ENCODE measurements at places on chromosomes 3 and 15. TPM values are rescaled to one million over a fixed set of nuclear protein-coding genes. Genes with fewer than 3 reads are reported as not detected.

DNA sequence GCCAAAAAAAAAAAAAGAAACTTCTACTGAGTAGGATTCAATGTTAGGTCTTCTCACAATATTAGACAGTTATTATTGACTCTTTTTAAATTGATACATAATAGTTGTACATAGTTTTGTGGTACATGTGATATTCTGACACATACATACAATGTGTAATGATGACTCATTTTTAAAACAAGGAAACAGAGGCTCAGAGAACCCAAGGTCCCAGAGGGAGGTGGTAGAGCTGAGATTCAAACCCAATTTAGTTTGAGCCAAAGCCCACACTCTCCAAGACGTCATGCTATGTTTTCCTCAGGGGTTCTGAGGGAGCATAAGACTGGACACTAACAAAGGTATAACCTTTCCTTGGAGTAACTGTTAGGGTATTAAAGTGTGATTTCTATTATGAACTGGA, 40.6 kb downstream of the MYO5C start:
- H3K27me3 ChIP-seq = no peaks in the 10 kb centered on the region
- no peaks in the 10 kb centered on the region for H3K36me3 ChIP-seq
- no peaks in the 10 kb centered on the region for H3K4me1 ChIP-seq
- DNase-seq = no peak

DNA sequence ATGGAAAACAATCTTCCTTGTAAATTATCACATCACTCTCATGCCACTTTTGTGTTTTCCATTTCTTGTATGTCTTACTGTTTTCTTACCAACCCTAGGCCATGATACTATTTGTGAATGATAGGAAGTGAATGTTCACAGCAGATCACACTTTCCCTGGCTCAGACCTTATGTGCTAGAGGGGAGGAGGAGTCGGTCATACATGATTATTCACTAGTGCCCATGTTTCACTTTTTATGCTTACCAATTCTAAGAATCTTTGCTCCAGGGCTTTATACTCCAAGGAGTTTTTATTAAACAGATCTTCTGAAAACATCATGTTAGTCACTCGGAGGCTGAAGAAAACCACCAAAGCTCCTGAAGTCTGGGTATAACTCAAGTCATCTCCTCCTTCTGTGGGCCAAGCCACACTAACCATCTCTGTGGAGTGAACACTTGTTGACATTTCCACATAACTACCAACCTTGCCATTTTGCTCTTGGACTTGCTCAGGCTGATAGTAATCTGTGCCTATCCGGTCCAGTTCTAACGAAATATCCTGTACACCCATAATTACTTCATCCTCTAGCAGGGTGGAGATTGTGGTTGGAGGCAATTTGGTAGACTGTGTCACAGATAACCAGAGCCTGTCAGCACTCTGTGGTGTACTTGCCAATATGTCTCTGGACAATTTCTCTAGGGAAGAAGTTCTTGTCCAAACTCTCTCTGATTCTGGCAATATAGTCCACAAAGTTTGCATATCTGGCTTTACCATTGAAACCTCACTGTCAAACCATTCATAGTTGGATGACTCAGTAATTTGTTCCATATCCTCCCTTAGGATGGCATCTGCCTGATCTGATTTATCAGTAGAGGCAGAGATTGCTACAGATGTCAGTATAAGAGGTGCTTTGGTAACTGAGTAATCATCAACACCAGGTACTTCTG, 76.8 kb downstream of the IMPG2 start:
- no peak overlapping the region for H3K4me3 ChIP-seq
- H3K4me1 ChIP-seq = no peaks in the 10 kb centered on the region
- no peak for DNase-seq
- no peaks in the 10 kb centered on the region for H3K27me3 ChIP-seq
- H3K36me3 ChIP-seq = no peaks in the 10 kb centered on the region
- no peak overlapping the region for H3K27ac ChIP-seq

The GOLGA6L7 gene
- not detected for total RNA-seq

DNA sequence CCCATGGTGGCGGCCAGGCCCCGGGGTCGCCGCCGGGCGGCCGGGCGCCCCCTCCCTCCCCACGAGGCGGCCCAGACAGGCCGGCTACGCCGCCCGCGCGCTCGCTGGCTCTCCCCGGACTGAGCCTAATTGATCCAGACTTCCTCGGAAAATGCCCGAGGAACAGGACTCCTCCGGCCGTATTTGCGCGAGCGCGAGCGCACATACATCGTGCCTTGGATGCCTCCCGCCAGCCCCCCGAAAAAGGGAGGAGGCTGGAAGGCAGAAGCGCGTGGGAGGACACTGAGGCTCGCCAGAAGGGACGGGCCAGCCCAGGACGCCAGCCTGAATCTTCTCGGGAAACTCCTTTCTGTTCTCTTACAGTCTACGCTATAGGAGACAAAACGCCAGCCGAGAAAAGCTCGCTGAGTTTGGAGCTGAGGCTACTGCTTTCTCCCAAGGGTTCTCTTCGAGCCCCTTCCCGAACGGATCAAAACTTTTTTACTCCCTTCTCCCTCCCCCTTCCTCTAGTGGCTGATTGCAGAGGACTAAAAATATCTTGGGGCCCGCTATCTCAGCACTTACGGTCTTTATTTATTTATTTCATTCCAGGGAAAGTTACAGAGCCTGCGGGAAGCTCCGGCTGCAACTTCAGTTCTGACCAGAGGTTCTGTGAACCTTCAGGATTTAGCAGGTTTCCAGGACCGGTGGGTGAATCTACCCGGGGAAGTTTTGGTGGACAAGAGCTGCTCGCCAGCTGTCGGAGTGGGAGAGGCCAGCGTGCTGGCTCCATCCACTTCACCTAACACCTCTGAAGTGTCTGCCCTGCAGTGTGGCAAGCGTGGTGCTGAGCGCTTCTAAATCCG, at the start of gene PDZRN3:
TSS of gene PDZRN3 (minus strand) at position 121 of the 845 bp plus-strand sequence.
- peaks cover 16% of the 10 kb centered on the region for H3K4me1 ChIP-seq
- peak within 1 kb of the TSS; percentile 34 for H3K4me3 ChIP-seq
- no peak within 1 kb of the TSS for H3K27ac ChIP-seq
- no peaks in the 10 kb centered on the region for H3K36me3 ChIP-seq
- no peaks in the 10 kb centered on the region for H3K27me3 ChIP-seq

The TGM5 gene
- not detected for total RNA-seq

GRCh38 chr3:191296041-191296541, 33.1 kb upstream of the CCDC50 start:
- H3K4me3 ChIP-seq = no peak overlapping the region
- no peak overlapping the region for H3K27ac ChIP-seq
- no peaks in the 10 kb centered on the region for H3K4me1 ChIP-seq
- no peaks in the 10 kb centered on the region for H3K36me3 ChIP-seq

The ZBBX gene
- total RNA-seq = not detected

GRCh38 chr3:153431076-153431475, 269.1 kb downstream of the RAP2B start:
- H3K27ac ChIP-seq = no peak overlapping the region
- no peaks in the 10 kb centered on the region for H3K27me3 ChIP-seq
- H3K4me3 ChIP-seq = no peak overlapping the region
- H3K4me1 ChIP-seq = no peaks in the 10 kb centered on the region

DNA sequence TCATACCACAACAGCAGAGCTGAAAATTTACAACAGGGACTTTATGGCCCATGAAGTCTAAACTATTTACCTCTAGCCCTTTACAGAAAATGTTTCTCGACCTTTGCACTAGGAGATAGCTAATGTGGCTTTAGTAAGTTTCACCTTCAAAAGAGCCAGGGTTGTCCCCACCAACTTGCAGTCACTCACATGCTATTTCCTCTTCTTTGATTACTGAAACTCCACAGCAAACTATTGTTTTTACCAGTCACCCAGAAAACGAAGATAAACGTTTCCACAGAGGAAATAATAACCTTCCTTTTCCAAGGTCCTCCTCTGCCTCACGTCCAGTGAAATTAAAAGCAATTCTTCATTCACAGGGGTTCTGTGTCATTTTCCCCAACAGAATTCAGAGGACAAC, 48.2 kb downstream of the WWTR1 start:
- no peaks in the 10 kb centered on the region for H3K36me3 ChIP-seq
- H3K27me3 ChIP-seq = no peaks in the 10 kb centered on the region
- H3K27ac ChIP-seq = peak overlapping the region; percentile 71
- H3K4me3 ChIP-seq = no peak overlapping the region
- no peaks in the 10 kb centered on the region for H3K4me1 ChIP-seq

DNA sequence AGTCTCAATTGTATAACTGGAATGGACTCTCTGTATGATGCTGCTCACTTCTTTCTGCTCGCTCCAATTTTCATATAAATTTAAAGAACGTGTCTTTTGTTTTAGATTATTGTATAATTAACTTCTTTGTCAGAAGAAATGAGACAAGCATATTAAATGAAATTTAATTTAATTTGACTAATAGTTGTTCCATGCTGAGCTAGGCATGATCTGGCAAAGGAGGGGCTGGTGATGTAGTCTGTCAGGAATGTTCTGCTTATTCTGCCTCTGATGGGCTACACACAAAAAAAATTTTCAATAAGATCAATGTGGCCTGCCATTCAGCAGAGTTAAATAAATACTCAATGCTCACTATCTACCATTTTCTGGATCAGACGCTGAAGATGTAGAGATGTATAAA, 208.4 kb upstream of the CD96 start:
- no peak overlapping the region for H3K4me3 ChIP-seq
- DNase-seq = no peak
- H3K4me1 ChIP-seq = no peaks in the 10 kb centered on the region
- H3K27ac ChIP-seq = no peak overlapping the region
- H3K36me3 ChIP-seq = no peaks in the 10 kb centered on the region

The ZNF717 gene
- total RNA-seq = 5.0 TPM

GRCh38 chr15:91688811-91689210, 164.7 kb upstream of the SLCO3A1 start:
- no peak overlapping the region for H3K27ac ChIP-seq
- H3K4me3 ChIP-seq = no peak overlapping the region
- H3K4me1 ChIP-seq = no peaks in the 10 kb centered on the region
- H3K36me3 ChIP-seq = no peaks in the 10 kb centered on the region

The DYNLT2B gene
- 1.0 TPM for total RNA-seq

DNA sequence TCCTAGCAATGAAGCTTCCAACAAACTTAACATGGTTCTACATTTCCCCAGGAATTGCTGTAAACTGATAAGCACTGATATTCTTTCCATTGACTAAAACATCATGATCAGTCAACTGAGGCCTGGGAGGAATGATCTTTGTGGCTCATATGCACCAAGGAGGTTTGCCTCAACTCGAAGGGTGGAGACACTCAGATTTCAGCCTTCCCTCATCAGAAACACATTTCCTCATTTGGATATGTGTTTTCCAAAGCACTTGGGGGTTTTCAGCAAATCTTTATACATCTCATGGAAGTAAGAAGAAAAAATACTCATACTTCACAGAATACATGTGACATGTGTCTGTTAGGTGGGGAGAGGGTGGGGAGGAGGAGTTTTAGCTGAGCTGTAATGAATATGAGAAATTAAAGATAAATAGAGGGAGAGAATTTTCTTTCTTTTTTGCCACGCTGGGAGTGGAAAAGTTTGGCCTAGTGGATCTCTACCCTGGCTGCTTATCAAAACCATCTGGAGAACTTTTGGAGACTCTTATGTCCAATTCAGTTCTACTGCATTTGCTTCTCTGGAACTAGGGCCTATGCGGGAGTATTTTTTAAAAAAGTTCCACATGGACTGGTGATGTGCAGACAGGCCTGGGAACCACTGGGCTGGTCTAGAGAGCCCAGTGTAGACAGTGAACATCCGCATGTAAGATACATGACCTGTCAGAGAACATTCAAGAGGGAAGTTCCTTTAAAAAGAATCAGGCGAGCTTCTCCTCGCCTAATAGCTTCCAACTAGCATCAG, 301.0 kb upstream of the ICE2 start:
- H3K27ac ChIP-seq = no peak overlapping the region
- DNase-seq = no peak
- H3K36me3 ChIP-seq = no peaks in the 10 kb centered on the region

The EPHA6 gene
- total RNA-seq = not detected

The IRAK2 gene
- 13.3 TPM for total RNA-seq

- no peaks in the 10 kb centered on the region for H3K27me3 ChIP-seq
- no peak overlapping the region for H3K4me3 ChIP-seq
- no peak for DNase-seq
Measured at GRCh38 chr15:89910891-89911626, 1.7 kb downstream of the ARPIN start.

DNA sequence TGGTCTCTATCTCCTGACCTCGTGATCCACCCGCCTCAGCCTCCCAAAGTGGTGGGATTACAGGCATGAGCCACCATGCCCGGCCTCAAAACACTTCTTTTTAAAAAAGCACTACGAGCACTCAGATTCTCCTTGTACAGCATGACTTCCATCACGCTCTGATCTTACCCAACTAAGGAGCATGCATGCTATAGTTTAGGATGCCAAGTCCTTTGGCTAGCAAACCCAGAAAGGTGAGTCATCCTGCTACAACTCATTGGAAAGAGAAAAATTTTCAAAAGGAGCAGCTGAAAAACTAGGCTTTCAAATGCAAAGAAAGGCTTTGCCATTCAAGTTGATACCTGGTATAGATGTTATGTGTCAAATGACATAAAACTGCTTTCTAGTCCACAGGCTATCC, 70.3 kb upstream of the PRICKLE2 start:
- H3K4me1 ChIP-seq = no peaks in the 10 kb centered on the region
- DNase-seq = no peak
- no peaks in the 10 kb centered on the region for H3K27me3 ChIP-seq
- no peaks in the 10 kb centered on the region for H3K36me3 ChIP-seq
- no peak overlapping the region for H3K4me3 ChIP-seq

The NEO1 gene
- 10.4 TPM for total RNA-seq

The CSTA gene
- total RNA-seq = 4.5 TPM

The CASR gene
- total RNA-seq = 0.15 TPM

The ZCWPW2 gene
- 0.24 TPM for total RNA-seq

The ARL14 gene
- total RNA-seq = not detected

- H3K4me1 ChIP-seq = no peaks in the 10 kb centered on the region
- H3K27me3 ChIP-seq = no peaks in the 10 kb centered on the region
- H3K4me3 ChIP-seq = no peak overlapping the region
- no peaks in the 10 kb centered on the region for H3K36me3 ChIP-seq
- H3K27ac ChIP-seq = peak overlapping the region; percentile 62
- no peak for DNase-seq
Measured at GRCh38 chr3:37227870-37228549, 53.6 kb upstream of the LRRFIP2 start.

The MAP1A gene
- 0.29 TPM for total RNA-seq

DNA sequence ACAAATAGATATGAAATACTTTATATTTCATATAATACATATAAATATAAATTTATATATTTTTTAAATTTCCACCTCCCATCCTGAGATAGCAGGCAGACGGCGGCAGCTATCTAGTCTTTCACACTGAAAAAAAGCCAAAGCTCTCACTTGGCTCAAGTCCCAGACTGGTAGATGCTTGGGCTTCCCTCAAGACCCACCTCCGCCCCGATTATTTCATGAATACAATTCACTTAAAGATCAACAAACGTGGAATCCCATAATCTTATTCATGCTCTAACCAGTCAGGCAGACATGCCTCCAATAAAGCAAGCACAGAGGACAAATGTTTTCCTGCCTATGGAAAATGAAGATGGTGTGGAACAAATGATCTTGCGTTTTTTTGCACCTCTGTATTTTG, 275.9 kb upstream of the NR2F2 start:
- H3K36me3 ChIP-seq = no peaks in the 10 kb centered on the region
- no peaks in the 10 kb centered on the region for H3K27me3 ChIP-seq
- H3K4me1 ChIP-seq = peaks cover 14% of the 10 kb centered on the region
- no peak overlapping the region for H3K4me3 ChIP-seq

- no peak overlapping the region for H3K4me3 ChIP-seq
- peaks cover 6% of the 10 kb centered on the region for H3K36me3 ChIP-seq
- H3K27me3 ChIP-seq = no peaks in the 10 kb centered on the region
- DNase-seq = peak; percentile 45
Measured at GRCh38 chr3:52253314-52254304, 8.1 kb downstream of the PPM1M start.

The CHRNB4 gene
- not detected for total RNA-seq

- no peaks in the 10 kb centered on the region for H3K4me1 ChIP-seq
- no peak for DNase-seq
- H3K27ac ChIP-seq = no peak overlapping the region
- no peaks in the 10 kb centered on the region for H3K36me3 ChIP-seq
- H3K4me3 ChIP-seq = no peak overlapping the region
Measured at GRCh38 chr3:4125576-4125975, 177.6 kb upstream of the SETMAR start.

The KLHL40 gene
- total RNA-seq = 0.19 TPM

The GPR160 gene
- total RNA-seq = 2.4 TPM
